ENCODE measurements at places on chromosomes 3 and 15.

- no peak for DNase-seq
Measured at GRCh38 chr3:146496726-146497125, 27.4 kb upstream of the PLSCR2 start.

DNA sequence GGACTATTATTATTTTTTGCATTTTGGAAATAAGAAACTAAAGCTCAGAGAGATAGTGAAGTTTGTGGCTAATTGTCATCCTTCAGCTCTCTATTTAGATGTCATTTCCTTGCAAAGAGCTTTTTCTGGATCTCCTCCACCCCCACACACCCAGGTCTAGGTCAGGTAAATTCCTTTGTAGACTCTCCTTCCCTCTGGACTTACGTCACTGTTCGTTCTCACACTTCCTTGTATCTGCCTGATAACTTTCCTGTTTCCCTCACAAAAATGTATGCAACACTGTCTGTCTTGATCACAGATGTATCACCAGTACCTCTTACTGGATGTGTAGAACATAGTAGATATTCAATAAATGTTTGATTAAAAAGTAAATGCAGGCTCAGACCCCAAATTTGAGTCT, 6.1 kb upstream of the MB21D2 start:
- DNase-seq, result no peak

DNA sequence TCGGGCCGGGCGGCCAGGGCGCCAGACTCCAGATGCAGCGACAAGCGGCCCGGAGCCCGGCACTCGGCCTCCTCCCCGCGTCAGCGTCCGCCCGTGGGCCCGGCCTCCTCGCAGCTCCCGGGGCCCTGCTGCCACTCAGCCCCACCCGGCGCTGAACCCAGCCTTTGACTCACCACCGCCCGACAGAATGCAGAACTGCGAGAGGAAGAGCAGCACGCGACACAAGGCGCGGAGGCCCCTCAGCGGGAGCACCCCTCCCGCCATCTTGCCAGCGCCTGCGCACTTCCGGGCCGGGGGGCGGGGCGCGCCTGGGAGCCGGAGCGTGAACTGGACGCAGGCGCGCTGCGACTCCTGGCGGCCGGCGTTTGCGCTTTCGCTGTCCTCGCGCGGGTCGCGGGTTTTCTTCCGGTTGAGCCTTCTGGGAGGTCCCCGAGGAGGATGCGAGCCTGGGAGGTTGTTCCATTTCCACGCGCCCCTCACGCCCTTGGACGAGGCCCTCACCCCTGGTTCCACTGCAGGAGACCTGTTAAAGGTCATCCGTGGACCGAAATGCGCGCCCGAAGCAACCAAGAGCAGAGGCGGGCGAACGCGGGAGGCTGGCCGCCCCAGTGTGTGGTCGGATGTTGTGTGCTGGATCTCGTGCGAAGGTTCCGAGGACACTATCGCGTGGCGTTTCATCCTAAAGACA, at the start of gene TM2D3:
TSS of gene TM2D3 (minus strand) at position 284 of the 688 bp plus-strand sequence. CDS start at position 264, 20 bp downstream.
- peak; percentile 83 for DNase-seq

DNA sequence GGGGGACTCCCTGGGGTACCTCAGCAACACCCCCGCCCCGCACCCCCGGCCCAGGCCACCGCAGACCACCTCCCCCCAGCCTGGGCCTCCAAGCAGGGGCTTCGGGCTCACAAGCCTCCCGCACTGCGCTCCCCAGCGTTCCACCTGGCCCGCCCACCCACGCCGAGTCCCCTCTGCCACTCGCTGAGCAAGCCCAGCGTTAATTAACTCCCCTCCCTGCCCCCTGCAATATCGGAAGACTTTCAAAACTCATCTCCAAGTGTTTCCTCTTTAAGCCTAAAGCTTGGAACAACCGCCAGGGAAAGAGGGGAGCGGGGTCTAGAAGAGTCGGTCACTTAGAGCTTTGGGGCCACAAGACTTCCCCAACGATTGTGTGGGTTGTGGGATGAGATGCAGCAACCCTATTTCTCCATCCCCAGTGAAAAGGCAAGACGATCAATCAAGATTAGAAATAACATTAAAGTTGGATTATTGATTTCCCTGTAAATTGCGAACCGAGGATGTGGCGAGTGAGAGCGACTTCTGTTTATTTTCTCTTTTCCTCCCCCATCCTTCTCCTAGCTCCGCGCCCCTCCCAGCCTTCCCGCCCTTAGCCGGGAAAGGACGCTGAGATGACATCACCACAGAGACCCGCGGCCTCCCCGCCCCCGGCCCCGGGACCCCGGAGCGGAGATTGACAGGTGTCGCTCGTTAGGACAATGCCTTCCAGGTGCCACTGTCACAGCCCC, 30.2 kb downstream of the NR2F2 start:
- DNase-seq, result no peak

DNA sequence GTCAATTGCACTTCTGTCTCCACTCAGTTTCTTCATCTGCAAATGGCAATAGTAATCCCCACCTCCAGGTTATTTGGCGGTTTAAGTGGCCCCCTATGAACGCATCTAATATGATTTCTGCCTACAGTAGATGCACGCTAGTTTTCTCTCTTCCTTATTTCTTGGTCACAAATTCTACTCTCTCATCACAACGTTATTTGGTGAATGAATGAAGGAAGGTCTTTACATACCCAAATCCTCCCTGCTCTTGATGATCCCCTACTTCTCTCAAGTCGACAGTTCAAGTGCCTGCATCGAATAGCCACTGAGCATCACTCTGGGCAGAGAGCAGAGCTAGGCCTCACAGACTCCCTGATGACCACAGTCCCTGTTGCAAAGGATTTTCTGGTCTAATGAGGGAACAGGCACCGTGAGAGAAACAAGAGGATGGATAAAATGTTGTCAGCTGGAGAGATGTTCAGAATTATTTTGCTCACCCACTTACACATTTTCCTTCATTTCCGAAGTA, 181.2 kb upstream of the SMAD3 start:
- no peak for DNase-seq

DNA sequence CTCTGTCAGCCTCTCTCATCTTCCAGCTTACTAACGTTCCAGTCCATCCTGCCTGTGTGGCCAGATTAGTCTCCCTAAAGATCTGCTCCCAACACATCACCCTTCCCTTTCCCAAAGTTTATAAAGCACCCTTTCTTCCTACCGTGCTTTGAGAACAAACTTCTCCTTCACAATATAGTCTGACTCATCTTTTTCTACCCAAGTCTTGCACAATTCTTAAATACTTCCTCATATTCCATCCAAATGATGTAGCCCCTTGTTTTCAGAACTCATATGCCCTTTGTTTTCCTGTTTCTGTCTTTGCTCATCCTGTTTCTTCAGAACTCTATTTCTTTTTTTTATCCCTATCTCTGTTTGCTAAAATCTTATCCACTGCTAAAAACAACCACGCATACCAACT, 326.8 kb downstream of the MFSD1 start:
- DNase-seq, result peak; percentile 8

- no peak for DNase-seq
Measured at GRCh38 chr3:66469220-66469640, 31.6 kb downstream of the LRIG1 start.

Data from KG1 (cell line).